ENCODE measurements at places on chromosomes 2 and 18. TPM values are rescaled to one million over a fixed set of nuclear protein-coding genes. Genes with fewer than 3 reads are reported as not detected.

DNA sequence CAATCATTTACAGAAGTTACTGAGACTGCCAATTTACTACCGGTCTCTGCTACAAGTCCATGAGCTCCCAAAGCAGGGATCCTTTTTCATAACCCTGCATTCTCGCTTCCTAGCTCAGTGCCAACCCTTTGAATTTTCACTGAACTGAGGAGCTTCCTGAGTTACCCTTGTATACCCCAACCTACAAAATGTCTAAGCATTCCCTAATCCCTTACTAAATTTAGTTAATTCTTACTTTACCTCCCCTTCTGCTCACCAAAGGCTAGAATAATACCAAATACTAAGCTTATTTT is 9.6 kb downstream of the MAT2A start:
- H3K36me3 ChIP-seq = peaks cover 55% of the 10 kb centered on the region
- no peak overlapping the region for H3K27ac ChIP-seq
- DNase-seq = no peak
- H3K27me3 ChIP-seq = peaks cover 4% of the 10 kb centered on the region
- peaks cover 56% of the 10 kb centered on the region for H3K4me1 ChIP-seq

SCN3A gene
- 0.38 TPM for total RNA-seq

- no peak overlapping the region for H3K4me3 ChIP-seq
- H3K27ac ChIP-seq = no peak overlapping the region
- H3K27me3 ChIP-seq = peaks cover 4% of the 10 kb centered on the region
- H3K4me1 ChIP-seq = peaks cover 16% of the 10 kb centered on the region
- no peak for DNase-seq
These were observed 1.5 kb upstream of the PRKAG3 start for GRCh38 chr2:218833023-218833609.

DNA sequence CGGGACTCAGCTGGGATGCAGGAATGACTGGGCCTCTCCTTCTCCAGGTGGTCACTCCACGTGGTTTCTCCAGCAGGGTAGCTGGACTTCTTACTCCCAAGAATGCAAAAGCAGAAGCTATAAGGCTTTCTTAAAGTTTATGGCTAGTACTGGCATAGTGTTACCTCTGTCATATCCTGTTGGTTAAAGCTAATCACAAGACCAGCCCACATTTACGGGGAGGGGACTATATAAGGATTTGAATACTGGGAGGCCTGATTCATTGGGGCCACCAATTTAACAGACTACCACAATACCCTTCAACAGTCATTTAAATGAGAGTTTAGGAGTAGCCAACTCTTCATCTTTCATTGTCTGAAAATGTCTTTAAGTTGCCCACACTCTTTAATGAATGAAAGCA is 94.4 kb upstream of the TSPYL6 start:
- no peaks in the 10 kb centered on the region for H3K36me3 ChIP-seq
- H3K27me3 ChIP-seq = no peaks in the 10 kb centered on the region
- H3K27ac ChIP-seq = no peak overlapping the region
- H3K4me1 ChIP-seq = peaks cover 12% of the 10 kb centered on the region
- no peak overlapping the region for H3K4me3 ChIP-seq

DNA sequence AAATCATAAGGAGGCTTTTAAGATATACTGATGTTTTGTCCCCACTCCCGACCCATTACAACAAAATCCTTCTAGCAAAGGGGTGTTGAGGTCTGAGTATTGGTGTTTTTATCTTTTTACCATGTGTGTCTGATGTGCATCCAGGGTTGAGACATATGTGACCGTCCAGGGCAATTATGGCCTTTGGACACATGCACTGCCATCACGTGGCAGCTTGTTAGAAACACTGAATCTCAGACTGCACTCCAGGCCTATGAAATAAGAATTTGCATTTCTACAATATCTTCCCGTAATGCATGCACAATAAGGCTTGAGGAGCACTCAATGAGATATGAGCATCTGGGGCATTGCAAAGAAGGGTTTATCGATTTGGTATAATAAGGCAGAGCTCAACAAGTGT is 235.1 kb upstream of the ZNF804A start:
- H3K27ac ChIP-seq = no peak overlapping the region
- no peak for DNase-seq
- no peaks in the 10 kb centered on the region for H3K27me3 ChIP-seq
- H3K4me3 ChIP-seq = no peak overlapping the region
- no peaks in the 10 kb centered on the region for H3K4me1 ChIP-seq

DNA sequence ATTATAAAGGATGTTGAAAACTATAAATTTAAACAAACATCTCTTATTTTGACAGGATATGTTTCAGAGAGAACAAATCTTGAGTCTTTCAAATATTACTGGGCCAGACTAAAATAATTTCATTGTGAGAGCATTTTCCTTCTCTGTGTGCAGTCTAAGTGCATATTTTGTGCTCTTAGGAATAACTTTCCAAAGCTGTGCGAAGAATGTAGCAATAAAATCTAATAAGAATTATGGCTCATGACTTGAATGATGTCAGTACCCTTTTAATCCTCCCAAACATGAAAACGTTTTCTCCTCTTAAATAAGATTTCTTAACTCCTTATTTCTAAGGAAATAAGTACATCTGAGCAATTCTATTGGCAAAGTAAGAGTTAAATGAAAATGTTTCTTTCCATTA is 76.2 kb upstream of the EFEMP1 start:
- H3K27ac ChIP-seq = no peak overlapping the region
- no peaks in the 10 kb centered on the region for H3K4me1 ChIP-seq
- H3K4me3 ChIP-seq = no peak overlapping the region
- no peak for DNase-seq
